Chondrocyte (in vitro differentiated cells): ENCODE measurements at places on chromosomes 2 and 18.
A peak's percentile ranks its signal among the peaks of the same experiment; 100 is the strongest.

GRCh38 chr2:168956392-168956791 is 55.3 kb downstream of the G6PC2 start:
- no peak for DNase-seq

DNA sequence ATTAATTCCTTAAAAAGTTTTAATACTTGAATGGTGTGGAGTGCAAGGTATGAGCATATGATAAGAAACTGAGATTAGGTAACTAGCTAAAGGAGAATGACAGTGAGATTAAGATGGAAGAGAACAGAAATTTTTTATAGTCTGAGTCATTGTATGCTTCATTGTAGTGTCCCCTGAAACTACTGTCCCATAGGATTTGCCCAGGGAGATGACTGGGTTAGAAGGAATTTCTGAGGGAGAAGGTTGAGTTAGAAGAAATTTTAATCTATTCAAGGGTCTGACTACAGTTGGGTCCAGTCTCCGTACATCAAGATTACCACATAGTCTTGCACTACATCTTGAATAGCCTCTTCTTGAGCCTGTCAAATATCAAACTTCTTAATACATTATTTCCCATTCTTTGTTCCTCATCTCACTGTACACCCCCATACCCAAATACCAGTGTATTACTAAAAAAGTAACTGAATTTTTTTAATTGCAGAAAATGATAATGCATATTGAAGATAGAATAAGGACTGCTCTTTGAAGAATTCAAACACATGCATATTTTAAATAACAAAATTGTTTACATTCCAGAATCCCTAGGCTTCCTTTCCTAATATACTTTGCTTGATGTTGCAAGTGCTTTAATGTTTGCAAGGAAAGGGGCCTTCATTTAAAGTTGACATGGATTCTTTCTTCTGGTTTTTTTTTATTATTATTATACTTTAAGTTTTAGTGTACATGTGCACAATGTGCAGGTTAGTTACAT is 314.3 kb upstream of the COL3A1 start:
- no peak for DNase-seq

DNA sequence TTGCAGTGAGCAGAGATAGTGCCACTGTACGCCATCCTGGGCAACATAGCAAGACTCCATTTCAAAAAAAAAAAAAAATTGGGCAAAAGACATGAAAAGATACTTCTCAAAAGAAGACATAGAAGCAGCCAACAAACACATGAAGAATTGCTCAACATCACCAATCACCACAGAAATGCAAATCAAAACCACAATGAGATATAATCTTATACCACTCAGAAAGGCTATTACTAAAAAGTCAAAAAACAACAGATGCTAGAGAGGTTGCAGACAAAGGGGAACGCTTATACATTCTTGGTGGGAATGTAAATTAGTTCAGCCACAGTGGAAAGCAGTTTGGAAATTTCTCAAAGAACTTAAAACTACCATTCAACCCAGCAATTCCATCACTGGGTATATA is 43.1 kb upstream of the CHAC2 start:
- DNase-seq, result no peak

DNA sequence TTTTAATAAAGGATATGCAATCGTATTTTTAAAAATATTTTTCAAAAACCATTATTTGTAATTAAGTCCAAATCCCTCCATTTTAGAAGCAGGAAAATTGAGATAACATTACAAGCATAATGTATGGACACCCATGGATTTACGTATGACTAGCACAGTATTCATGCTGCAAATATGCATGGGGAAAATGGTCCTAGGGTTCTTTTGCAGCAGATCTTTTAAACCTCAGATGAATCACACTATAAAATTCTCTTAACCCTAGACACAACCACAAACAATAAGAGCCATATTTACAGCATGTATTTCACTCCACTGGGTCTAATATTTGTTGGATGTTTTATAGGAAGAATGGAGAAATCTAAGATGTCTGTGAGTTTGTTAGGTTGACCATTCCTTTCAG is 453.4 kb downstream of the TGIF1 start:
- DNase-seq, result no peak

- DNase-seq, result no peak
Observed at GRCh38 chr2:8412082-8412481, 269.8 kb upstream of the ID2 start.

DNA sequence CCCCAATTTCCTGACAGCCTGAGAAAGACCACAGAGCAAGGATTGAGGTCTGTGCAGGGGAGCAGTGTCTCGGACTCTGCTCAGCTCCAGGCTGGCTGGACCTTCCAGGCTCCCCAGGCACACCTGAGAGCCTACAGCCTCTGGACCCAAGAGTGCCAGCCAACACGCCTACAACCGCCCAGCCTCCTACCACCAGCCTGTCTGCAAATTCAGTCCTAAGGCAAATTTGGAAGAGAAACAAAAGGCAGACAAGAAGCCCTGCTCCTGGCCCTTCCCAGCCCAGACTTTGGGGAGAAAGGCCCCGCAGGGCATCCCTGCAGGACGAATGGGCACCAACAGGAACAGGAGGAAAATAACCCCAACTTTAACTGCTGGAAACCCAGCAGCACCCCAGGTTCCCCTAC is 1.9 kb downstream of the HS6ST1 start:
- DNase-seq, result peak; percentile 52

- no peak for DNase-seq
Observed at GRCh38 chr2:71720596-71721361, 267.4 kb downstream of the DYSF start.

DNA sequence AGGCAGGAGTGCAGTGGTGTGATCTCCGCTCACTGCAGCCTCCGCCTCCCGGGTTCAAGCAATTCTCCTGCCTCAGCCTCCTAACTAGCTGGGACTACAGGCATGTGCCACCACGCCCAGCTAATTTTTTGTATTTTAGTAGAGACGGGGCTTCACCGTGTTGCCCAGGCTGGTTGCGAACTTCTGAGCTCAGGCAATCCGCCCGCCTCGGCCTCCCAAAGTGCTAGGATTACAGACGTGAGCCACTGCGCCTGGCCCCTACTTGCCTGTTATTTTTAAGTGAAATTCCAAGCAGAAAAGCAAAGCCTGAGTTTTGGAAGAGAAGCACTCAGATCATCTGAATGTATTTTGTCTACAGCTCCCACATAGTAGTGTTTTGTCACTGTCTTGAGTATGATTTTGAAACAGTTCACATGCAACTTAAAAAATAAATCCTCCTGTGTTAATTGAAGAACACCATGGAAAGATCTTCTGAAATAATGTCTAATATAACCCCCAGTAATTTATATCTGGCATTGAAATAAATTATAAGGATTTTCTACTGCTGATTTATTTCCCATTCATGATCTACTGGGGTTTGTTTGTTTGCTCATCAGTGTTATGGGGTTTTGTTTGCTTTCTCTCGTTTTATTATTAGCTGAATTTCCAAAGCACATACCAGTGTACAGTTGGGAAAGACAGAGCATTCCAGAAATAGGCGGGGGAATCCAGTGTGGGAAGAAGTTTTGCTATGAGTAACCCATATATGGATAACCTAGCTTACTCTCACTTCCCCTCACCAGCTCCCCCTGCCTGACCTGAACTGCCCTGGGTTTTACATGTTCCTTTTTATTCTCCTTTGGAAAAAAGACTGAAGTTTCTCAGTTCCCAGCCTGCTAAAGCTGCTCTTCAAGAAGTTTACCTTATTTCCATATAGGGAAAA is 80.1 kb upstream of the MAP3K20 start:
- no peak for DNase-seq

DNA sequence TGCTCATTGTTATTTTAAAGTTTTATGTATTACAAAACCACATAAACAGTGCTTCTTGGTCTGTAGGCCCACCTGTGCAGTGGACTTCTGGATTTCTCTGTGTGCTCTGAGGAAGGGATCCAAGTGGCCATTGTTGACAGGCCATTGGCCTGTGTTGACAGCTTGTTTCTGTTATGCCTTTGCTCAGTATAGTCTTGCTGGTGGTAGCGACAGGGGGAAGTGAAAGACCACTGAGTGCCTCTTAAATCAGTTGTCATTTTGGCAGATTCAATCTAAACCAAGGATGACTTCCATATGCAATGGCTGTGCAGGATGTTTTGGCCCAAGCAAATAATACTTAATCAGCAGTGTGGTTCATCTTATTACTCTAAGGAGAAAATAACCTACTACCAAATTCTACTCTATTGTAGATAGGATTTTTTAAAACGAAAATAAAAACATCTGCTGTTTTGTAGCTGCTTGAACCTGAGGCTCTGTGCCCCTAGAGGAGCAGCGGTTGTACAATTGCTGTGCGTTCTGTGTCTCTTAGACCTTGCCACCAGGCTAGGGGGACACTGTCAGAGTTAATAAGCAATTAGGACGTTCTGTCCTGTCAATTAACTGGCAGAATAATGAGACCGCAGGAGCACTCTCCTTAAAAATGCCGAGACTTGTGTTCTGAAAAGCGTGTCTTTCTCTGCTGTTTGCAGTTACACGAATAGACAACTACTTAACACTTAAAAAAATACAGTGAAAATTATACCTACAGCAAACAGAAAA is 108.2 kb downstream of the RHBDD1 start:
- DNase-seq, result no peak

DNA sequence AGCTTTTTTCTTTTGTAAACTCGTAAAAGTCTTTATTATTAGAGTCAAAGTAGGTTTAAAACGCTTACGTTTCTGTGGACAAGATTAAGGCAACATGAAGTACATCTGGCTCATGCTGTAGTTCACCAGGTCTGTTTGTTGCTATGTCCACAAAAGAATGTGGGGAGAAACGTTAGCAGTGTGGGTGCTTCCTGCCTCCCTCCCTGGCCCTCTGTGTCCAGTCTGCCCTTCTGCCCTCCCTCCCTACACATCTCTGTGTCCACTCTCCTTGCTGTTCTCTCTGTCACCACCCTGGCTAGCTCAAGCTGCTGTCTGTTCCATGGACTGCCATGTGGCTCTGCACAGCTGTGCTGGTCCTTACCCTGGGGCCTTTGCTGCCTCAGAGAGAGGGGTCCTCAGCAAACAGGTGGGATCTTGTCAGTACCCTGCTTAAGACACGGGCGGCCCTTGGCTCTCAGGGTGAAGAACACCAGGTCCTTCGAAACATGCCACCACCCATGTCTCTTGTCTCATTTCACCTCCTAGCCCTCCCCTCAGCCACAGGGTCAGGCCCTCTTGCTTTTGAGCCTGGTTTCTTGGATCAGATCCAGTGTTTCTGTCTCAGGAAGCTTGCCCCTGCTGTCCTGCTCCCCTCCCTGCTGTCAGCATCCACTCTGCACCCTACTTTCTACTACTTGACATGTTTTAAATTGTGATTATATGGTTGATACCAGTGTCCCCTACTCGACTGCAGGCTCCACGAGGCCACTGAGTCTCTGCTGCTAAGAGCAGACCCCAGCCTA is 79.2 kb downstream of the LIMS1 start:
- DNase-seq, result no peak

- DNase-seq, result peak; percentile 61
Observed at GRCh38 chr2:23604731-23605130, 219.8 kb downstream of the KLHL29 start.
